ENCODE measurements at places on chromosomes 5 and 9. TPM values are rescaled to one million over a fixed set of nuclear protein-coding genes. Genes with fewer than 3 reads are reported as not detected.

INSL4 gene
- not detected for total RNA-seq

ZNF608 gene
- 16.6 TPM for total RNA-seq

RAI14 gene
- total RNA-seq: 3.5 TPM

ECSCR gene
- total RNA-seq: 14.0 TPM

FBN2 gene
- 14.8 TPM for total RNA-seq

NMUR2 gene
- total RNA-seq: not detected

DNA sequence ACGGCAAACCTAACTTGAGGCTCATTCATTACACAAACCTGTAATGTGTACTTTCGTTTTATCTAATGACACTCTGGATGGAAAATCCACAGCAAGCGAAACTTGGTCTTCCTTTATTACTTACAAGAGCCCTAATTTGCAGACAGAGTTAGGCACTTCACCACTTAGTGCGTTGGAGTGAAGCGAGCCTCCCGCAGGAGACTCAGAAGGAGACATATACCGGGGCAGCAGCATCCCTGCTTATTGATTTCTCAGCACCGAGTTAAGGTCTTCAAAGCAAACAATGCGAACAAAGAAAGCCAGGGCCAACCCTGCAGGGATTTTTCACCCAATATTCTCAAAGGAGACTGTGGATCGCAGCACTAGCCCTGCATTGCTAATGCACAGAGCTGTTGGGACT, 28.6 kb downstream of the LSM11 start:
- DNase-seq: no peak

- no peak for DNase-seq
Observed at GRCh38 chr5:75335486-75335885, 1.5 kb upstream of the HMGCR start.

DNA sequence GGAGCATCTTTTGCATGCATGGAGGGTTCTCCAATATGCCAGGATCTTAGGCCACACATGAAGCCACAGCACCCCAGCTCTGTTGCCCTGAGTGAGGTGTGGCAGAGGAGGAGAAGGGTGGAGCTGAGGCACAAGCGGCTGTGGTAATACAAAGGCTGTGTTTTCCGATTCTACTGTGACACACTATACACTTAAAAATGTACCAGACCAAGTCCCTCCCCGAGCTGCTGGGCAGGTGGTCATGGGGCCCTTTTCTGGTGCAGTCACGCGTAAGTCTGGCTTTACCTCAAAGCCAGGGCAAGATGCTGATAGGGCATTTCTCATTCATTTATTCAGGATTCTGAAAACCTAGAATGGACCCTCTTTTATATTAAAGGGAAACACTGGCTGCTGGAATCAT, 3.7 kb downstream of the ADGRV1 start:
- no peak for DNase-seq

DNA sequence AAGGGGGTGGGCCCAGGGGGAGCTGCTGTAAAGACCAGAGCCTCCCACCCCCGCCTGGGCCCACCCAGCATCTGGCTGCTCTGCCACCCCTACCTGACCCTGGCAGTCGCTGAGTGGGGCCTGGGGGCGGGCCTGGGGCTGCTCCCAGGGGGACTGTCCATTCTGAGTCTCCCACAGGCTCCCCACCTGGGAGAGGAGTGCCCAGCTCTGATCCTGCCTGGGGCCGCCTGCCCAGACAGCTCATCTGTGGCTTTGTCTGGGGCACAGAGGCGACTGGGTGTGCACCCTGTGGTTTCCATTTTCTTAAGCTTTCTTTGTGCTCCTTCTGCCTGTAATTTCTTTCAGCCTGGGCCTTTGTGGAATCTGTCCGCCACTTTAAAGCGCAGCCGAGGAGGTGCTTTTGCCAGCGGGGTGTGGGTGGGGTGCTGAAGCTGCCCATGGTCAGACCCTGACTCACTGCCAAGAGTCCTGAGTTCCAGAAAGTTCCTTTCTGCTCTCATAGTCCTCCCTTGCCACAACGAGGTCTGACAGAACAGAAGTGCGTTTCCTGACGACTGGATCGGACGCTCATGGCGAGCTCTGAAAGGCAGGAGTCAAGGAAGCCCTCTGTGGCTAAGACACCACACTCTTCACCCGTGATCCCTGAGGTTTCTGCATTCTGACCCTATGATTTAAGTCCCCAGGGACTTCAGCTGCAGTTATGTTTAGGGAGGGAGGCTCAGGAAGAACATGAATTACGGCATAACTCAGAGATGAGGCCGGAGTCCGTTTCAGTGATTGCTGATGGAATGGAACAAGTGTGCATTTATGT, 225.0 kb downstream of the FANCC start:
- peak; percentile 49 for DNase-seq

DNA sequence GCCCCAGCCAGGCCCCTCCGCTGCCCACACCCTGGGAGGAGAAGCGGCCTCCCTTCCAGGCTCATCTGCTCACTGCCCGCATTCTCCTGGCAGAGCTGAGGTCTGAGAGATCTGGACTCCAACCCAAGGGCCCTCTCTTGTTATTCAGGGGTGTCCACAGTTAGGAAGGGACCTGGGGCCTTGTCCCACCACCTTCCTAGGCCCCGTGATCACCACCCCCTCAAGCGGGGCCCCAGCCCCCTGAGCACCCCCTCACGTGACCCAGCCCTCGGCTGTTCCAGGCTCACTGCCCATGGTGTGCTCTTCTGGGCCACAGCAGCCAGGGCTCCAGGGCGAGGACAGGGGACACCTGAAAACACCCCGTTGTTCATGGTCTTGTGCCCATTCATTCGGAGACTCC, 48.7 kb downstream of the NEURL1B start:
- no peak for DNase-seq

DNA sequence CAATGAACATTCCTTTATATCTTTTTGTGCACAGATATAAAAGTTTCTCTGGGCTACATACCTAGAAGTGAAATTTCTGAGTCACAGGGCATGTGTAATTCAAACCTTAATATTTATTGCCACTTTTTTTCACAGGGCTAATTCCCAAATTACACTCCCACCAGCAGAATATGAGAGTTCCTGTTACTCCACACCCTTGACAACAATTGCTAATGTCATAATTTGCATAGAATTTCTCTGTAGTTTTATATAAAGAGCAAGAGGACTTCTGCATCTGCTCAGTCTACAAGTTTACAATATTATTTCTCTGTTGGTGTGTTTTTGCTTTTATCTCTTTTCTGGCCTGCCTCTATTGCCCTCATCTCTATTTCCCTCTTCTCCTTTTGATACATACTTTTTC, 518.5 kb downstream of the ZNF608 start:
- DNase-seq: no peak

- no peak for DNase-seq
Observed at GRCh38 chr5:94693043-94693822, 74.8 kb downstream of the SLF1 start.

GRCh38 chr5:177431317-177432142, 5.1 kb downstream of the GRK6 start:
- peak; percentile 56 for DNase-seq

DNA sequence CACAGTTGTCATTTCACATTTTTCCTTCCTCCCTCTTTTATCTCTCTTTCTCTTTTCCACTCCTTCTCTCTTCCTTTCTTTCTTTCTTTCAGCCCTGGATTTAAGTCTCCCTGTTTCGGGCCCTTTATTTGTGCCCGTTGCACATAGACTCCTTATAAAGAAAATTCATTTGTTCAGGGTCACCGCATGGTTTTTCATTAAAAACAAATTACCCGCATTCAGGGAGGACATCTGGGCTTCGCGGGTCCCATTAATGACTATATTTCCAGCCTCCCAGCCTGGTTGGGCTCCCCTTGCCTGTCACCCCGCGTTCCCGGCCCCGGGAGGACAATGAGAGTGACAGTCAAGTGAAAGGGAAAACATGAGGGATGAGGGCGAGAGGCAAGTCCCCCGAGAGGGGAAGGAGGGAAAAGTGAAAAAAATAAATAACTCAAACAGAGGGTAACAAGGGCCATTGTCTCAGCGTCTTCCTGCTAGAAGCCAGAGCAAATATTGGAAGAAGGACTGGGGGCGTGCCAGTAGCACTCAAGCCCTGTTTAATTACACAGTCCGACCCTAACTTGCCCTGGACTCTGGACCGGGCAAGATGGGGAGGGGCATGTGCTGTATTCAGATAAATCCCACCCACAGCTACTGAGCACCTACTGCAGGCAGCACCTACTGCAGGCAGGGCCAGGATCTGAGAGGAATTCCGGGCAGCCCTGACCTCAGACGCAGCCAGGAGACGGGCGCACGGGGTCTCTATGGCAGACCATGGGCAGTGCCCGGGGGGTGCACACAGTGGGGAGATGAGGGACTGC, 166.2 kb downstream of the PAX5 start:
- no peak for DNase-seq

GRCh38 chr5:177126771-177127170, 6.8 kb upstream of the NSD1 start:
- no peak for DNase-seq

DNA sequence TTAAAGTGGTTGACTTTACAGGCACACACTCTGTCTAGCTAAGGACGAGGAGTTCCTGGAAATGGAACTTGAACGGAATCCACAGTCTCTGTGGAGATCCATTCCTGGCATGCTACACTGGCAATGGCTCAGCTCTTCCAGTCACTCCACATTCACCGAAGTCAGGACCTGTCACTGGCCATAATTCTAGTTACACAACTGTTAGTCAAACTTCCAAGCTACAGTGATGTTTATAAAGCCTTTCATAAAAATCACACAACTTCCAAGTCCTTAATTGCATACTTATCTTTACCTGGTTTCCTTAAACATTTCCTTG, 15.7 kb downstream of the CDC14B start:
- DNase-seq: peak; percentile 36

DNA sequence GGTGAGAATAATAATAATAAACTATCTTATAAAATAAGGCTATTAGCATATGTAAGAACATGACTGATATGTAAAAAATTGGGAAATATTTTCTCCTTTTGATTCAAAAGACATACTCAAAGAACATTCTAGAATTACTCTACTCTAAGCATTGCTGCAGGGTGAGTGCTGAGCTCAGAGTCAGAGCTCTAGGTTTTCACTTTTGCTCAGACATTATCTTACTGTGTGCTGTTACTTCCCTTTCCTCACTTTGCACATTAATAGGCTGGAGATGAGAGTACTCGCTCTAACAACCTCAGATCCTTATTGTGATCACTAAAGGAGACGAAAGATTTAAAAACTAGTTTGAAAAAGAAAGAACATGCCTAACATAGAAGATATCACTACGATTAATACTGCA, 99.4 kb upstream of the C9orf72 start:
- no peak for DNase-seq

GRCh38 chr5:133119233-133119711, 67.5 kb downstream of the HSPA4 start:
- DNase-seq: no peak

Data from heart left ventricle (tissue), 16 donors.